ENCODE measurements at places on chromosomes 12 and 14. TPM values are rescaled to one million over a fixed set of nuclear protein-coding genes. Genes with fewer than 3 reads are reported as not detected.

GRCh38 chr14:35556548-35556947, 22.6 kb downstream of the INSM2 start:
- H3K4me3 ChIP-seq = no peak overlapping the region
- H3K4me1 ChIP-seq = no peaks in the 10 kb centered on the region
- no peaks in the 10 kb centered on the region for H3K27me3 ChIP-seq

KRT72 gene
- total RNA-seq = 28.7 TPM

DNA sequence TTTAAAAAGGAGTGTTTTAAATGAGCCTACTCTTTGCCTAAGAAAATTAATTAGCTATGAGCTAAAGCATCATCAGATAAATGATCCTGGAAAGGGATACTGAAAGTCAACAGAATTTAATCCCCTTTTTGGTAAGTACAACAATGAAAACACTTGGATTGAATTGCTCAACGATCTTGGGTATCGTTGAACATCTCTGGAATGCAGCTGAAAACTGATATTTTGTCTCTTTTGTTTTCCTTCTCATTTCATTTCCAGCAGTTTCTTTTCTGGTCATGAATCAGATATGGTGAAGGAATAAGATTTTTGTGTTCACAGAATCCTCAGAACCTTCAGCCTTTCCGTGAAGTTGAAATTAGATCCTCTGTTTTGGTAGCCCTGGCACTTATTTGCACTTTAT, 771.2 kb downstream of the FSCB start:
- no peak for DNase-seq
- H3K27me3 ChIP-seq = no peaks in the 10 kb centered on the region
- H3K36me3 ChIP-seq = no peaks in the 10 kb centered on the region
- no peak overlapping the region for H3K27ac ChIP-seq

DNA sequence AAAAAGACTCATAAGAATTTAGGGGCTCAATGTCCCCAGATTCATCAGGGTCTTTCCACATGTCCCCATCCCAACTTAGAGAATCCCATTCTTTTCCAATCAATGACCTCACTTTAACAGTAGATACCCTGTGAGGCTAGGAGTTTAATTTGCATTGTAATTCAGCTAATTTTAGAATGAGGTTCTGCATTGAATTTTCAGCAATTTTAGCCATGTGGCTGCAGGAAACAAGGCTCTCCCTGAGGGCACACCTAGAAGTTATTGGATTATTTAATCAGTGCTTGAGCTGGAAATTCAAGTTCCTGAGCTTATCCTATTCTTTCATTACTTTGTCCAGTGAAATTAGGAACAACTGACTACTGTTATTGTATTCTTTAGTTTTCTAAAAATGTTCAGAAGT, 433.8 kb downstream of the ADAMTS20 start:
- no peak for DNase-seq
- H3K27me3 ChIP-seq = no peaks in the 10 kb centered on the region
- H3K36me3 ChIP-seq = no peaks in the 10 kb centered on the region
- H3K4me1 ChIP-seq = no peaks in the 10 kb centered on the region
- no peak overlapping the region for H3K27ac ChIP-seq

GRCh38 chr12:80607361-80608135, 99.9 kb upstream of the MYF6 start:
- DNase-seq = no peak
- H3K36me3 ChIP-seq = no peaks in the 10 kb centered on the region
- H3K4me1 ChIP-seq = no peaks in the 10 kb centered on the region
- no peaks in the 10 kb centered on the region for H3K27me3 ChIP-seq

DNA sequence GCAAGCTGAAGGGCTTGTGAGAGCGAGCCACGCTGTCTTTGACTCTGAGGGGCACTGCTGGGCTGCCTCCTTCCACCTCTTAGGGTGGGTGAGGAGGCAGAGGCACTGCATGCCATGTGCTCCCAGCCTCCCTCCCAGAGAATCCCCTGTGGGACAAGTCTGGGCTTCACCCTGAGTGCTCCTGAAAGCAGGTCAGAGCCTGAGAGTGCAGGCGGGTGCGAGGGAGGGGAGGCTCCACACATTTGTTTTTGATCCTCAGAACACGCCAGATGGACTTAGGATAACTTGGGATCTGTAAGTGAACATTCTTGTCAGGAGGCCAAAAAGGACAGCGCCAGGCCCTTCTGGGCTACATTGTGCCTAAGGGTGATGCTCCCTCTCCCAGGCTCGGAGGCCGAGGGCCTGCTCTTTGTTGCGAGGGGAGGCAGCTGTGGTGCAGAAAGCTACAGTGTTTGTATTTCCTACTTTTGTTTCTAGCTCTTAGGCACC, 155.4 kb downstream of the TMX1 start:
- no peaks in the 10 kb centered on the region for H3K36me3 ChIP-seq
- H3K27ac ChIP-seq = no peak overlapping the region
- DNase-seq = no peak
- no peaks in the 10 kb centered on the region for H3K27me3 ChIP-seq
- no peaks in the 10 kb centered on the region for H3K4me1 ChIP-seq

GRCh38 chr14:92890830-92891588, 31.9 kb upstream of the CHGA start:
- H3K27ac ChIP-seq = no peak overlapping the region
- no peaks in the 10 kb centered on the region for H3K4me1 ChIP-seq
- no peaks in the 10 kb centered on the region for H3K36me3 ChIP-seq
- no peaks in the 10 kb centered on the region for H3K27me3 ChIP-seq
- no peak for DNase-seq

TNFAIP2 gene
- 0.93 TPM for total RNA-seq

DNA sequence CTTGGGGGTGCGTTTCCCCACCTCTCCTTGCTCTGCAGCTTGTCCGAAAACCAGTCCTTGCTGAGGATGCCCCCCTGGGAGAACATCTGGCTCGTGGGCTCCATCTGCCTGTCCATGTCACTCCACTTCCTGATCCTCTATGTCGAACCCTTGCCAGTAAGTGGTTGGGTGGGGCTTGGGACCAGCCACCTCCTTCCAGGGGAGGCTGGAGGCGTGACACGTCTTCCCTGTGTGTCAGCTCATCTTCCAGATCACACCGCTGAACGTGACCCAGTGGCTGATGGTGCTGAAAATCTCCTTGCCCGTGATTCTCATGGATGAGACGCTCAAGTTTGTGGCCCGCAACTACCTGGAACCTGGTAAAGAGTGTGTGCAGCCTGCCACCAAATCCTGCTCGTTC, 57.5 kb downstream of the ANAPC7 start:
- peaks cover 19% of the 10 kb centered on the region for H3K4me1 ChIP-seq
- H3K27me3 ChIP-seq = no peaks in the 10 kb centered on the region
- H3K4me3 ChIP-seq = no peak overlapping the region
- H3K27ac ChIP-seq = no peak overlapping the region
- no peak for DNase-seq

DNA sequence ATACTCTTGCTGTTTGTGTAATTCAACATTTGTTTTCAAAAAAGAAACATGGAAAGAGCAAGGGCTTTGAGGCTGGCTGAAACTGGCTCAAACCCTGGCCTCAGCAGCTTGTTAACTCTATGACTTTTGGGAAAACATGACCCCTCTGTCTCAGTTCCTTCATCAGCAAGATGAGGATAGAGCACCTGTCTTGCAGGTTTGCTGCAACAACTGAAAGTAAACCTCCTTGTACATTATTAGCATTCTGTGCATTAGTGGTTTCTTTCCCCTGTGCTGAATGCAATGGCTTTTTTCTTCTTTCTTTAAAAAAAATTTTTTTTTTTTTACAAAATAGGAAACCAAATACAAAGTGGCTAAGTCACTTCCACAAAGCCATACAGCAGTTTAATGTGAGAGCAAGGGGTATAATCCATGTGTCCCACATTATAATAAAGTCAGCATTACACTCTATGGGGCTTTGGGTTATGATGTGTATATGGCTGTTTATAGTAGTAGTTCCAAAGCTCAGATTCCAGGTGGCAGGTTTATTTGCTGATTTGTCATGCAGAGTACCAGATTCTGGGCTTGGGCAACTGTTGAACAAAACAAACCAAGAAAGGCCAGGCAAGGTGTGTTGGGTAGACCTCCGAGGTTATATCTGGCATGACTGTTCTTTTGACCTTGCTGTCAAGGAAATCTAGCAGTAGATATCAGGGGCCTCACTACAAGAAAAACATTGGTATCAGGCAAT, 194.5 kb upstream of the CNOT2 start:
- no peaks in the 10 kb centered on the region for H3K36me3 ChIP-seq
- peaks cover 5% of the 10 kb centered on the region for H3K4me1 ChIP-seq
- no peaks in the 10 kb centered on the region for H3K27me3 ChIP-seq
- H3K4me3 ChIP-seq = no peak overlapping the region
- no peak overlapping the region for H3K27ac ChIP-seq

KCNMB4 gene
- total RNA-seq = 0.79 TPM

DNA sequence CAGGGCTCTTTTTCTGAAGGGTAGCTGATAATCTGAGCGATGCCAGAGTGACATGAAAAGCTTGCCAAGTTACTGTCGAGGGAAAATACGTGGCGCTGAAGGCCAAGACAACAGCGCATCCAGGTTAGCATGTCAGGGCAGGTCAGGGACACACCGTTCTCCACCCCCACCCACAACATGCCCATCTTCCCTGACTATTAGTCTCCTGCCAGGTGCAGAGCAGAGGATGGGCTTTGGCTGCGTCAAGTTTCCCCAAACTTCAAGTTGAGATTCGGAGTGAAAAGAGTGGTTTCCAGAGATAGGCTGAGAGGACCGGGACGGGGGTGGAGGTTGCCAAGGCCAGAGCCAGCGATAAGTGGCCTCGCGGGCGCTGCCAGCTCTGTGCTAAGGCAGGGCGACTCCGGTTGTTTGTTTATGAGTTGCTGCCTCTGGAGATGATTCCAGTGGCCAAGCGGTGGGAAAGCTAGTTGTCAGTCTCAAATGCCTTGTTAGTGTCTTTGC, 1.7 kb downstream of the TRHDE start:
- no peak overlapping the region for H3K4me3 ChIP-seq
- peaks cover 28% of the 10 kb centered on the region for H3K27me3 ChIP-seq
- no peaks in the 10 kb centered on the region for H3K36me3 ChIP-seq

DNA sequence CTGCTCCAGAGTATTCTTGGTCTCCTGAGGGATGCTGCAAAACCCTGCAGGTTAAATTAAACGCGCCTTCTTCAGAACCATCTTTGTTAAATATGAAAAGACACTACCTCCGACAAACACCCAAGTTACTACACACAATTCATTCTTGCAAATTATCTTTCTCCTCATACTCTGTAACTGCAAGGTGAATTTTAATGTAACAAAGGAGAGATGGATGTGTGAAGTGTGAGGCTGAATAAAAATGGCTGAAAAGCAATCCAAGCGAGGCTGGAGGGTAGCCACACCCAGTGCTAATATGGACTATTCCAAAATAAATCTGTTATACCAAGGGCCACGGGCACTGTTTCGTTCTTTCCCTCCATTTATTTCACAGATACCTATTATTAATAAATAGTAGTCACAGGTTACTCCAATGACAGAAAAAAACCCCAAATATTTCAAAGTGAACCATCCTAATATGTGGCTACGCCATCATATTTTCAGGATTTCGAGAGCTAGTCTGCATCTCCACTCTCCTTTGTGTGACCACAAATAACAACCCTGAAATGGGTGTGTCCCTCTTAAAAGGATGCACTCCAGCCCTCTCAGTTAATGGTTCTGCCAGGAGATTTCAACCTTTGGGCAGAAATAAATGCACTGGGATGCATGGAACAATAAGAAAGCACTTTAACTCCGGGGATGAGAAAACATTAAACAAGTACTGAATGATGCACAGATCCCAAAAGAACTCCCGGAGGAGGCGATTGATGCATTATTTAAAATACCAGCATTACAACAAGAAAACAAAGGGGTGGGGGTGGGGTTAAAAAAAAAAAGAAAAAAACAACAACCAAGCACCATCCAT, 53.1 kb upstream of the CCDC175 start:
- no peak overlapping the region for H3K27ac ChIP-seq
- H3K27me3 ChIP-seq = peaks cover 12% of the 10 kb centered on the region
- H3K4me3 ChIP-seq = no peak overlapping the region
- H3K4me1 ChIP-seq = no peaks in the 10 kb centered on the region
- no peak for DNase-seq
- no peaks in the 10 kb centered on the region for H3K36me3 ChIP-seq

GRCh38 chr14:39755269-39755878, 323.1 kb upstream of the FBXO33 start:
- H3K36me3 ChIP-seq = no peaks in the 10 kb centered on the region
- no peaks in the 10 kb centered on the region for H3K27me3 ChIP-seq
- no peak overlapping the region for H3K27ac ChIP-seq
- DNase-seq = no peak
- no peaks in the 10 kb centered on the region for H3K4me1 ChIP-seq

HEBP1 gene
- total RNA-seq = 12.5 TPM

DNA sequence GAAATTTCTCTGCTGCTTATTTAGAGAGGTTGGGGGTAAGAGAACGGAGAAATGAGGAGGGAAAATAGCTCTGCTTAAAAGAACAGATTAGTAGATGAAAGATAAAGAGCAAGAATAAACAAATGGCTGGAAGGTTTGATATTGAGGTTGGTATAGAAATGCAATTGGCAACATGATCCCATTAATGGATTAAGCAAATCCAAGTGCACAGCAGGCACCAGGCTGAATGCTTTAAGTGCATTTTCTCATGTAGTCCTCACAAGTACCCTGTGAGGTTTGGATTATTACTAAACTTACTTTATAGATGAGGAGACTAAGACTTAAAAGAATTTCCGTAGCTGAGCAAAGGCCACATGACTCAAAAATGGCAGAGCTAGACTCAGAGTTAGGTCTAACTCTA, 76.9 kb upstream of the ATF1 start:
- no peak for DNase-seq
- H3K27me3 ChIP-seq = no peaks in the 10 kb centered on the region
- no peaks in the 10 kb centered on the region for H3K4me1 ChIP-seq
- peaks cover 5% of the 10 kb centered on the region for H3K36me3 ChIP-seq
- no peak overlapping the region for H3K4me3 ChIP-seq

GRCh38 chr14:32601069-32601468, 272.0 kb downstream of the AKAP6 start:
- no peak for DNase-seq
- no peaks in the 10 kb centered on the region for H3K4me1 ChIP-seq
- H3K27me3 ChIP-seq = no peaks in the 10 kb centered on the region
- no peak overlapping the region for H3K4me3 ChIP-seq

- H3K4me1 ChIP-seq = no peaks in the 10 kb centered on the region
- no peak overlapping the region for H3K27ac ChIP-seq
- DNase-seq = no peak
- no peak overlapping the region for H3K4me3 ChIP-seq
These were observed 20.6 kb downstream of the TOGARAM1 start for GRCh38 chr14:44982594-44982993.

- H3K4me1 ChIP-seq = no peaks in the 10 kb centered on the region
- no peaks in the 10 kb centered on the region for H3K27me3 ChIP-seq
- no peaks in the 10 kb centered on the region for H3K36me3 ChIP-seq
- no peak for DNase-seq
These were observed 629.3 kb downstream of the DIO2 start for GRCh38 chr14:79581912-79582576.

All from T-cell (primary cell).